NCI-H460 (cell line): ENCODE measurements at places on chromosomes 7 and 10.

GRCh38 chr10:58064714-58065528 lies 202.8 kb downstream of the IPMK start:
- peak; percentile 55 for DNase-seq

GRCh38 chr10:24344279-24344678 lies 135.3 kb downstream of the KIAA1217 start:
- no peak for DNase-seq

DNA sequence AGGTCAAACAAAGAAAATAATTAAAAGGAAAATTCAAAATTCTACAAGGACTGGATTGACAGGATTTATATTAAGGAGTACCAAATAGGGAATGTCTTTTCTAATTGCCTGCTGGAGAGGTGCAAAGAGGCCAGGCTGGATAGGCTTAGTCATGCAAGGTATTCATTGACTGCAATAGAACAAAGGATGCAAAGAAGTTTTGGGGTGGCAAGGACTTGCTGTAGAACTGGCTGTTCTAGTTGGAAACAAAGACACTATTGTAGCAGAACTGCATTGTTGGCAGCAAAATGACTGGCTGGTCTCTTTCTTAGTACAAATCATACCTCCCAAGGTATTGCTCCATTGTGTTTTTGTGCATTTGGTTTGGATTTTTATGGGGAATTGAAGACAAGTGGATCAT lies 10.1 kb downstream of the ITGB8 start:
- DNase-seq = no peak

- DNase-seq = no peak
Measured at GRCh38 chr10:33381451-33382215, 47.2 kb upstream of the NRP1 start.

DNA sequence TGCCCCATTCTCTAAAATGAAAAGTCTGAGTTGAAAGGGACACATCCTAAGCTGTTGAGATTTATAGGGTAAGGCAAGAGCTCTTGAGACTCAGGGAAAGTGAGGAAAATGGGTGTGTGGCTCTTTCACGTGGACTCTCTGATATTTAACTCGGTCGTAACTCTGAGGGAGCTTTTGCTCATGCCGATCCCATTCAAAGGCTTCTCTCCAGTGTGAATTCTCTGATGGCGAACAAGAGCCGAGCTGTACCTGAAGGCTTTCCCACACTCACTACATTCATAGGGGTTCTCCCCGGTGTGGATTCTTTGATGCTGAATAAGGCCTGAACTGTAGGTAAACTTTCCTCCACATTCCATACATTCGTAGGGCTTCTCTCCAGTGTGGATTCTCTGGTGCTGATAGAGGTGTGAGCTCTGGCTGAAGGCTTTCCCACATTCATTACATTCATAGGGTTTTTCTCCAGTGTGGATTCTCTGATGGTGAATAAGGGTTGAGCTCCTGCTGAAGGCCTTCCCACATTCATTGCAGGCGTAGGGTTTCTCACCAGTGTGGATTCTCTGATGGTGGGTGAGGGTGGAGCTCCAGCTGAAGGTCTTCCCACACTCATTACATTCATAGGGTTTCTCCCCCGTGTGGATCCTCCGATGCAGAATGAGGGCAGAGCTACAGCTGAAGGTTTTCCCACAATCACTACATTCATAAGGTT lies 10.4 kb downstream of the ZNF3 start:
- DNase-seq = no peak

DNA sequence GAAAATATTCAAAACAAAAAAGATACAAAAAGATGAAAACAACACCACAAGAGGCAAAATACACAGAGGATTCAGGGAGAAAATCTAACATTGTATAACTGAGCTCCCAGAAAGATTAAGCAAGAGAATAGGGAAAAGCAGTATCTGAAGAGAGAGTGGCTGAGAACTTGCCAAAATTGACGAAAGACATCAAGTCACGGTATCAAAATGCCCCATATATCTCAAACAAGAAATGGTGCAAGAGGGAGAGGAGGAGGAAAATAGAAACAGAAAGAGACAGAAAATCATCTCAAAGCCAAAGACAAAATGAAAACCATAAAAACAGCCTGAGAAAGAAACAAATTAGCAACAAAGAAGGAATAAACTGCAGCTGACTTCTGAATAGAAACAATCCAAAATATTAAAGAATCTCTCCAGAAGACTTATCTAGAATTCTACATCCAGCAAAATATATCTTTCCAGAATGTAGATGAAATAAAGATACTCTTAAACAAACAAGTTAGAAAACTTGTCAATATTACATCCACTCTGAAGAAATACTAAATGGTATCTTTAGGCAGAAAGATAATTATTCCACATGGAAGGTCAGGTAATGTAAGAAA lies 5.5 kb downstream of the USP6NL start:
- no peak for DNase-seq

DNA sequence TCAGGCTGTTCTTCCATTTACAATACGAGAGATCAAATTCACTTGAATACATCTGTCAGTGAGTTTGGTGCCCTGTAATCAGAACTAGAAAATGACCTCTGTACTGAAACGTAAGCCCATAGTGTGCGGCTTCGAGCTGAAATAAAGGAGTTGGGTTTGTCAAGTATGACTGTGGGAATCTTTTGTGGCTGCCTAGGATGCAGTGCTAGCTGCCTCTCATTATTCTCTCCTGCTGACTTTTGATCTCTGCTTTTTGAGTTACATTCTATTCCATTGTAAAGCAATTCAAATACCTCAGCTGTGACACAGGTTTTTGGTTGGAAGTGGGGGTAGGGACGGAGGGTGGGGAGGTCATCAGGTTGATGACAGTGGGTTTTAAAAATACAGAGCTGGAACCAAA lies 40.4 kb downstream of the ICA1 start:
- no peak for DNase-seq

GRCh38 chr7:132771301-132771730 lies 195.0 kb upstream of the PLXNA4 start:
- DNase-seq = no peak

- DNase-seq = no peak
Measured at GRCh38 chr10:12780634-12781601, 220.6 kb downstream of the CCDC3 start.

DNA sequence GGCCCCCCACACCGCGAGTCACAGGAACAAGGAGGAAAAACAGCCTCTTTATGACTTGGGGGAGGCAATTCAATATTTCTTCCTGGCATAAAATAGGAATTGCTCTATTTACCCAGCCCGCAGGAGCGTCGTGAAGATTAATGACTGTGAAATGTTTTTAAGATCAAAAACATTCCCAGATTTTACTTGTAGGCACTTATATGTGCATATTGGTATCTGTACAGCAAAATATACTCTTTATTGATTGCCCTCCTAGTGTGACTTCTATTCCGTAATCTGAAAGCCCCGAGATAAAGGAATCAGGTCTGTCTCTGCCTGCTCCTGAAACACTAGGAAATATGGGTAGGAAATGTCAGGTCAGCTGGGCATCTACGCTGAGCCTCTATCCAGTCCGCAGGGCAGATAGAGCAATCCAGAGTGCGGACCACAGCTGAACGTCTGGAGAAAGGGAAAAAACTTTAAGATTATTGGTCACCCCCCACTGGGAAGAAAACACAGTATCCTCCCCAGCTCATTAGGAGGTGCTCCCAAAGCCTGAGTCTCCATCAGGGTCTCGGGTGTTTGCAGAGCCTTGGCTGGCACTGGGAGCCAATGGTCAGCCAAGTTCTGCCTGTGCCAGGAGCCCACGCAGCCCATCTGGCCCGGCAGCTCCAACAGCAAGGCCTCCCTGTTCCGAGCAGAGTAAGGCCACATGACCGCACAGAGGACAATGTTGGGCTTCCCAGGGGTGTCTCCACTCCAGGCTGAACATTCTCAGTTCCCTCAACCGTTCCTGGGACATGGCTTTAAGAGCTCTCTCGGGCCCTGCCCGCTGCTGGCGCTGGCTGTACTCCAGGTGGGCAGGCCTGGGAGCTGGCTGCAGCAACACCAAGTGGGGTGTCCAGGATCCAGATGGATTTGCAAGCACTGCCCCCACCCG lies 7.7 kb downstream of the CTBP2 start:
- no peak for DNase-seq

DNA sequence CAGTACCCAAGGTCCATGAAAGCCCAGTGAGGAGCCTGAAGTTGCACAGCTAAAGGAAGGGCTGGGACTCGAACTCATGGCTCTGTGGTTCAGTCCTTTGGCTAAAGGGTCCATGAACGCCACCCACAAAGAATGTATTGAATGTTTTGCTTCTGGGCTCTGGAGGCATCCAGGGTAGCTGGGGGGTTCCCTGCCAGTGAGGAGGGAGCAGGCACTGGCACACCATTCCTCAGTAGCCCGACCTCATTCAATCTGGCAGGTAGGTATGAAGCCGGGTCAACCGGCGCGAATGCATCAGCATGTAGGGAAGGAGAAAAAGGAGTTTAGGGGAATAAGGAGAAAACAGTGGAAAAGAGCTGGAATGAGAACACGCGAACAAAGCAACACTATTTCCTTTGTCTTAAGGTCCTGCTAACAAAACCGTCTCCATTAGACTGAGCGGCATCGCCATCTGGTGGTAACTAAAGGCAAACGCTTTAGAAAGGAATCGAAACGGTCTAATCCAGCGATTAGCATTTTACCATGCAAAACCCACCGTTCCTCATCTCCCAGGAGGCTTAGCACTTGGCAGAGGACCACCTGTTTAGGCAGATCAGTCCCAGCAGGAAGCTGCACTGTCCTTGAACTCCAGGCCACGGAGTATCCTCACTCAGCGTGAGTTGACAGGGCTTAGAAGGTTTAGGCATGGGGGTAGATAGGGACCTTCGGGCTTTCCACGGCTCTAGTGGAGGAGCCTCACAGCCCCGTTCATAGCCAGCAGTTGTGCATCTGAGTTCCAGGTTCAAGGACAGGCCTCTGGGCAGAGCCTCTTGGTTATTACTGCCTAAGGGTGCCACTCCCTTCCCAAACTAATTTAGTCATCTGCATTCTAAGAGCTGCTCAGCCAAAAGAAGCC lies 122.8 kb downstream of the UBE2H start:
- peak; percentile 75 for DNase-seq

- DNase-seq = peak; percentile 86
Measured at GRCh38 chr7:47979145-47979831, at the start of gene HUS1. Gene HUS1 (minus strand): TSS chr7:47979615. CDS start chr7:47979519, 96 bp downstream.

DNA sequence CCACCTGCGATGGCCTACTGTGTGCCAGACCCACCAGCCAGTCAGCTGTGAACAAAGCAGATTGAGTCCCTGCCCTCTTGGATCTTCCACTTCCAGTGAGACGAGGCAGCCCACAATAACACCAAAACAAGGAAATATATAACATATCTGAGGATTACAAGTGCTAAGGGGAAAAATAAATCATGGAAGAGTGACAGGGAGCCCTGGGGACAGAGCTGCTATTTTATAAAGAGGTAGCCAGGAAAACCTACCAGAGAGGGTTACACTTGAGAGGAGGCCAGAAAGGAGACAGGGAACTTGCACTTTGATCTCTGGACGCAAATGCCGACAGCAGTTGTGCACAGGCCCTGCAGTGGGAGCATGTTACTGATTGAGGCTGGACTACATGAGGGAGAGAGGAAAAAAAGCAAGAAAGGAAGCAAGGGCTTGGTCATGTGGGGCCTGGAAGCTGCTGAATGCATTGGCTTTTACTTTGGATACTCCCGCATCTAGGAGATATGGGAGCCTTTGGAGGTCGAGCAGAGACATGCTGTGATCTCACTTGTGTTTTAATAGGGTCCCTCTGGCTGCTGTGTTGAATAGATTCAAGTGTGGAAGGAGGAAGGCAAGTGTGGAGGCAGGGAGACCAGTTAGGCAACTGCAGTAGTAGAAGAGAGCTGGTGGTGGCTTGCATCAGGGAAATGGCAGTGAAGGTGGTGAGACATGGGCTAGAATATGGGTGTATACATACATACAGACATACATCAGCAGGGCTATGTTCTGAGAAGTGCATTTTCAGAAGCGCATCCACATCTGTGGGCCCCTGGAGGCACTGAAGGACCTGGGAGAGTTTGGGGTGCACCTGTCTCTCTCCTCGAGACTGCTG lies 26.2 kb downstream of the MINDY4 start:
- DNase-seq = no peak

DNA sequence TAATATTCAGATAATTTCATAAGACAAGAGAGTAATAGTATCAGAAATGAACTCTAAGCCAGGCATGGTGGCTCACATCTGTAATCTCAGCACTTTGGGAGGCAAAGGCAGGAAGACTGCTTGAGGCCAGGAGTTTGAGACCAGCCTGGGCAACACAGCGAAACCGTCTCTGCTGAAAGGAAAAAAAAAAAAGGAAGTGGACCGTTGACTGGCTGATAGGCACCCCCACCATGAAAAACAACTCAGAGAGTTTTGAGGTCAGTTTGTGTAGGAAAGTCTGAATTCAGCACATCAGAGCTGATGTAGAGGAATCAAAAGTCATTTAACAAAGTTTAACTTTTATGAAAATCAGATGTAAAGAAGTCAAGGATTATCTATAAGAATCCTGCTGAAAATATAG lies 63.2 kb upstream of the AMPH start:
- no peak for DNase-seq

- DNase-seq = no peak
Measured at GRCh38 chr10:4514445-4515108, 311.4 kb upstream of the AKR1E2 start.

- no peak for DNase-seq
Measured at GRCh38 chr10:62745581-62745980, 58.9 kb upstream of the ADO start.

GRCh38 chr7:140595468-140596092 lies 45.0 kb downstream of the DENND2A start:
- DNase-seq = no peak

- no peak for DNase-seq
Measured at GRCh38 chr10:4271193-4271592, 486.2 kb upstream of the KLF6 start.

- DNase-seq = no peak
Measured at GRCh38 chr7:150686030-150686631, 625 bp downstream of the GIMAP2 start.

DNA sequence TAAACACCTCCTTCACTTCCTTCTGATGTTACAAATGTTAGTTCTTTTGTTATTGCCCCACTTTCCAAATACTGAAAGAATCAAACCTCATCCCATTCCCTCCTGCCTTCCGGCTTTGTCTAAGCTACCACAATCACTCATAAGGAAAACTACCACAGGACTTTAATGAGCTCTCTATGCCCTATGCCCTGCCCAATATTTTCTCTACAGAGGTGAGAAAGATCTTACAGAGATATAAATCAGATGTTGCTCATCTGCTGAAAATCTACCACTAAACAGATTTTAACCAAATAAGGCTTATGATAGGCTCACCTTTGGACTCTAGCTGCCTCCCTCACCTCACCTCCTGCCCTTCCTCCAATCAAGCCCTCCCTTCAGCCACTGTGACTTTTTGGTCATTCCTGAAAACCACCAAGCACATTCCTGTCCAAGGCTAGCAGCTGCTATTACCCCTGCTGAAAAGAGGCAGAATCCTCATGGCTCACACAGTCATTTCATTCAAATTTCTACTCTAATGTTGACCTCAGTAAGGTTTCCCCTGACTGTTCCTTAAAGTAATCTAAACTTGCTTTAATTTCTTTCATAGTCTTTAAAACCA lies 7.7 kb downstream of the ZNF33B start:
- DNase-seq = no peak
